ENCODE measurements at places on chromosomes 2 and 18. TPM values are rescaled to one million over a fixed set of nuclear protein-coding genes. Genes with fewer than 3 reads are reported as not detected.

CDK15 gene
- total RNA-seq = 2.7 TPM

UGT1A3 gene
- 0.57 TPM for total RNA-seq

C2orf78 gene
- not detected for total RNA-seq

ADD2 gene
- total RNA-seq = 2.9 TPM

SIX3 gene
- 0.16 TPM for total RNA-seq

ARID5A gene
- 26.3 TPM for total RNA-seq

TRIP12 gene
- total RNA-seq = 225 TPM

DOCK10 gene
- total RNA-seq = 33.8 TPM

KCNJ13 gene
- not detected for total RNA-seq

TBR1 gene
- total RNA-seq = not detected

TMEM37 gene
- 59.4 TPM for total RNA-seq

MAP3K2 gene
- 65.3 TPM for total RNA-seq

CCDC141 gene
- 3.0 TPM for total RNA-seq

SERPINB11 gene
- not detected for total RNA-seq

ALPP gene
- total RNA-seq = not detected

LYG1 gene
- total RNA-seq = 21.0 TPM
